Stimulated activated CD8-positive, alpha-beta memory T cell treated with anti-CD3 and anti-CD28 coated beads, Interleukin-4, amount 100 ng/mL, for 48 hours (primary cell): ENCODE measurements at places on chromosomes 7 and 10.

DNA sequence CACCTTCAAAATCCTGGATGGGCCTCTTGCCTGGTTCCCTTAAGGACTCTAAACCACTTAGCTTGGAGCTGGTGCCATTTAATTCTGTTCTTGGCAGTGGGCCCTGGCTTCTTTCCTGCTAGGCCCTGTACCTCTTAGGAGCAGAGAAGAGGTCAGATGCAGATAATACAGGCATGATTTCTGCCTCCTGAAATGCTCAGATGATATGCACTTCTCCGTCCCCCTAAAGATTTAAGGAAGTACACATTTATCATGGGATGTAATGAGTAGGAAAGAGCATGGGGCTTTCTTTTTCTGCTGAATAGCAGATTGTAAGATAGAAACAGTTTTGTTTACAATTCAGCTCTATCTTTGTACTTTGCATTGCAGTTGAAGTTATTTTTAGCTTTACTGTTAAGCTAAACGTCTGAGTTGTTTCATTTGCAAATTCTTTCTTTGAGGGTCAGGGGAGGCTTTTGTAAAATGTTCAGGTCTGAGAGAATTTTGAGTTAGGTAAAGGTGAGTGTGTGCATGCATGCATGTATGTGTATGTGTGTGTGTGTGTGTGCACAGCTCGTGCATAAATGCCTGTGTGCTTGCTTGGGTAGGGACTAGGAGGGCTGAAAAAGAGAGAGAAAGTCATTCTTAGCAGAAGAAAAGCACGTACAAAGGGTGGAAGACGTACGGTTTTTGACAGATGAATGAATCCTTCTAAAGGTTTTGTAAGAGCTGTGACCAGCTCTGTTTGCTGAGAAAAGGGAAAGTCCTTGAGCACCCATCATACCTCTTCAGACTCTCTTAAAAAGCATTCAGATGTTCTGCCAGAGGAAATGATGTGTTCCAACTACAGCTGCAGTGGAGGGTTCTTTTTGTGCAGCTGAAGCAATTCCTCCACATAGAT is 364.2 kb downstream of the AUTS2 start:
- no peak for DNase-seq

- DNase-seq = no peak
Measured at GRCh38 chr10:120011359-120012130, 119.0 kb downstream of the SEC23IP start.

GRCh38 chr7:81111358-81111757 is 192.5 kb upstream of the SEMA3C start:
- no peak for DNase-seq

GRCh38 chr10:61812052-61812721 is 89.3 kb upstream of the ARID5B start:
- no peak for DNase-seq

- DNase-seq = no peak
Measured at GRCh38 chr10:93495654-93496321, 624 bp upstream of the CEP55 start.

DNA sequence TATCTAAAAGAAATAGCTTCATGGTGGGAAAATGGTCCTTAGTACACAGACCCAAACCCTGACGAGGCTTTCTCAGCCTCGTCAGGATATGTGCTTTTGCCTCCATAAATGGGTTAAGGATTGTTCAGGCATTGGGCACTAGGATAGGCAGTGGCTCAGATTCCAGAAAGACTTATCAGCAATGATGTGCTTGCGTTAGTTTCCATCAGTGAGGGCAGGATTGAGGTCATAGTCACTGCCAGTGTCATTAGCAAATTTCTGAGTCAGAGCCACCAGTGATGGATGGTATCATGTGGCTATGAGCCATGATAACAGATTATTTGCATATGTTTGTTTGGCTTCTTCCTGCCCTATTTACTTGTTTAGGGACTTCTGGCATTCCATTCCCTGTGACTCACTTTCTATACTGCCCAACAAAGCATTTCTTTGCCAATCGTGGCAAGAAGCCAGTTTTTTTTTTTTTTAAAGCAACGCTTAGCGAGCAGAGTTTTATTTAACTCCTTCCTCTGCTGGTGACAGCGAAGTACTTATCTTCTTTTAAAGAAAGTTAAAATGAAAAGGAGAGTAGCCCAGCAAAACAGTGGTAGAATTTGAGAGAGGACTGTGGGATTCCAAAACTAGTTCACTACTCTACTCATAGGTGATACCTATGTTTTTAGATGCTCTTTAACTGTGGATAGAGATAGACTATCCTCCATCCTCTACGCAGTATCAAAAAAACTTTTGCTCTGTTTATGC is 44.4 kb downstream of the MYPN start:
- DNase-seq = no peak

GRCh38 chr7:43876241-43876640 is 6.9 kb upstream of the MRPS24 start:
- no peak for DNase-seq

- no peak for DNase-seq
Measured at GRCh38 chr7:28389504-28390395, 22.6 kb upstream of the CREB5 start.

DNA sequence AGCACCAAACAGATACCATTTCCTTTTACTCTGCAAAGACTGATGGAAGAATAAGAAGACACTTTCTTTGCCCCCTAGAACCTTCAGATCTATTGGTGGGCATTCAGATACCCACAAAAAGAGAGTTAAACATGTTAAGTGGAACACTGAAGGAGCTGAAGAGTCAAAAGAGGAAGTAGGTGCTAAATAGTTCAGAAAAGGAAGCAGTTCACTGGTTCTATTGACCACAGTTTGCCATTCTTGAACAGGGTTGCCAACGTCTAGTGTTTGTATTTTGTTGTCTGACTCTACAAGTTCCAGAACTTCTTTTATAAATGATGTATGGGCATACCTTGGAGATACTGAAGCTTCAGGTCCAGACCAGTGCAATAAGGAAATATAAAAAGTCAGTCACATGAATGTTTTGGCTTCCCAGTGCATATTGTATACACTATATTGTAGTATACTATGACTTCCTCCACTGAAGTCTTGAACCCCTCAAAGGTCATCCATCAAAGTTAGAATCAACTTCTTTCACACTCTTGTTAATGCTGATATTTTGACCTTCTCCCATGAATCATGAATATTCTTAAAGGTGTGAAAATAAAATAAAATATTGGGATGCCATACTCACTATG is 47.5 kb upstream of the AGR3 start:
- DNase-seq = no peak

DNA sequence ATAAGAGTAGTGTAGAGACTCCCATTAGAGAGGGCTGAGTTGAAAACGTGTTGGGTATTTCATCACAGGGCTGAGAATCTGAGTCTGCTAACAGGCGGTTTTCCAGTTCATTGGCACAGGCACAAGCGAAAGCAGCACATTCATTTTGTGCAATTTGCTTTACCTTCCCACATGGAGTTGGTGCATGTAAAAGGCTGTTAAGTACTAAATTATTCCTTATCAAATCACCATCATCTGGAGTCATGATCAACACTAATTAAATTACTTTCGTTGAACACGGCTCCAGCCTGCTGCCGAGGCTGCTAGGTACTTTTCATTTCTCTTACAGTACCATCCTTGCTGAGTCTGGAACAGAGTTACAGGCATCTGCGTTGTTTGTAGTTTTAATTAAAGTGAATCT is 43.8 kb downstream of the ETV1 start:
- DNase-seq = no peak
